Ammon's horn (tissue), 1 donor: ENCODE measurements at places on chromosomes 5 and 9.

- no peak for DNase-seq
Measured at GRCh38 chr9:75063556-75064305, 24.2 kb downstream of the NMRK1 start.

DNA sequence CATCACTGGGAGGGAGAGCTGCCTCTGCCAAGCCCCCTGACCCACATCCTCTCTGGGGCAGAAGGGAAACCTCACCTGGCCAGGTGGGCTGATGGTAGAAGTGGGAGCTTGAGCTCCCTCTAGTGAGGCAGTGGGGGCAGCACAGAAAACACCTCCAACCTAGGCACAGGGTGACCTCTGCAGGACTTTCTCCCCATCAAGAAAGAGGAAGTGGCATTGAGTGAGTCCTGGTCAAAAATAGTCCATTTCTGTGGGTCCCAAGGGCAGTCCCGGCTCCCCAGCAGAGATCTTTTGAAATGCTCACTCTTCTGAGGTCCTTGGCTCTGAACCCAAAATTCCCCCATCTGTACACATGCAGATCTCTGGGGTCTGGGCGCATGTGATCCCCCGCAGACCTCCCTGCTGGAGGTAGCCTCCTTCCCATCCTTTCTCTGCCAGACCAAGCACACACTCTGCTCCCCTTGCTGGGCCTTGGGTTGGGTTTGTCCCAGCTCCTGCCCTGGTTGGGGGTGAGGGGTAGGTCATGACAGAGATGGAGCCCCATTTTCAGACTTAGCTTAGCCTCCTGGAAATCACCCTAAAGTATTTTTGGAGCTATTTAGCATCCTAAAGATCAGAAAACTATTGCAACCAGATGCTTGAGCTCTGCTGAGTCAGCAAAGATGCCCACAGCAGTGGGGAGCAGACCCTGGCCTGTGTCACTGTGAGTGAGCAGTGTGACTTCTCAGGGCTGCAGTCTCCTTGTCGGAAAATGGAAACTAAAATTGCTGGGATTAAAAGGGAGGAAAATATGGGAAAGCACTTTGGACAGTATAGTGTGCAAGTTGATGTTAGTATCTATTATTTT is 41.6 kb upstream of the LCP2 start:
- no peak for DNase-seq

DNA sequence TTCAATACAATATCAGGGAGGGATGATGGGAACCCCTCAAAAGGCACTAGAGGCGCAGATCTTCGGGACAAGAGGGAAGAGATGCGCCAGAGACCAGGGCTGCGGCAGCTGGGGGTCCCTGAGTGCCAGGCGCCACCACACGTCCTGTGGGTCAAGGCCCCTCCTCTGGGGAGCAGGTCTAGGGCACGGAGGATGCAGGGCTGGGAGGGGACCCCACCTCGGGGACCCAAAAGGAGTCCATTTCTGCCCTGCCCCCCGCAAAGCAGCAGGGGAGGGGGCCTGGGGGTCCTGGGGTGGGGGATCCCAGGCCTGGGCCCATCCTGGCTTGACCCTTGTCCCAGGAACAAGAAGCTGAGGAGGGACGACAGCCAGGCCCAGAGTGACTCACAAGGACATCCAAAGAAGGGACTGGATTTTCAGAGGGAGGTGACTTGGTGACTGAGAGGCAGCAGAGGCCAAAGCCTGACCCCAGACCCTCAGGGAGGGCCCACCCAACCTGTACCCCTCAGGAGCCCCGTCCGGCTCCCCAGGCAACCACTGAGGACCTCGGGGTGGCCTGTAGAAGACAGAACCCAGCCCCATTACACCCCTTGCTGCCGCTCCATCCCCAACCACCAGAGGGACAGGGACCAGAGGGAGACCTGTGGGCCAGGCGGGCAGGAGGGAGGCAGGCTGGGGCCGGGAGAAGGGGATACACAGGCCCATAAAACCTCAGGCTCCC is 54.2 kb downstream of the LRSAM1 start:
- no peak for DNase-seq

- no peak for DNase-seq
Measured at GRCh38 chr9:79430619-79431018, 141.1 kb upstream of the TLE4 start.

- no peak for DNase-seq
Measured at GRCh38 chr5:176528761-176529115, 8.5 kb downstream of the RNF44 start.
